ENCODE measurements at places on chromosomes 3 and 15.

- DNase-seq, result no peak
Observed at GRCh38 chr3:171068658-171069057, 42.1 kb upstream of the SLC2A2 start.

DNA sequence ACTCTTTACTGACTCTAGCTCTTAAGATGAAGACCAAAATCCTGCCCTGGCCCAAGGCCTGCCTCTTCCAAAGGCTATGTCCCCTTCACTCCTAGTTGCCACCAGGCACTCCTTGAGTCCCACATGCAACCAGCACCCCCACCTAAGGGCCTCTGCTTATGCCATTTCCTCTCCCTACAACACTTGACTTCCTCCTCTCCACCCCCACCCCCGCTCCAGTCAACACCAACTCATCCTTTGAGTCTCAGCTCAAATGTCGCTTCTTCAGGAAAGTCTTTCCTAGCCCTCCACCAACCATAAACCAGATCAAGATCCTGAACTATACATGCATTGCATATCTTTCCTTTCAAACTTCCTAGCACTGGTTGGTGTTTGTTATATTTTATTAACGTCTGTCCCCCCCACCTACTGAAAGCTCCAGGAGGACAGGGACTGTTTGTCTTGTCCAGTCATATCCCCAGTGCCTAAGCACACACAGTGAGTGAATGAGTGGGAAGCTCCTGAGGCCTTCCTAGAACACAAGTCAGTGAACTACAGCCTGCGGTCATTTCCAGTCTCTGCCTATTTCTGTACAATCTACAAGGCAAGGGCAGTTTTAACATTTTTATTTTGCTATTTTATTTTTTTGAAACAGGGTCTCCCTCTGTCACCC is 7.3 kb downstream of the TBC1D2B start:
- no peak for DNase-seq

DNA sequence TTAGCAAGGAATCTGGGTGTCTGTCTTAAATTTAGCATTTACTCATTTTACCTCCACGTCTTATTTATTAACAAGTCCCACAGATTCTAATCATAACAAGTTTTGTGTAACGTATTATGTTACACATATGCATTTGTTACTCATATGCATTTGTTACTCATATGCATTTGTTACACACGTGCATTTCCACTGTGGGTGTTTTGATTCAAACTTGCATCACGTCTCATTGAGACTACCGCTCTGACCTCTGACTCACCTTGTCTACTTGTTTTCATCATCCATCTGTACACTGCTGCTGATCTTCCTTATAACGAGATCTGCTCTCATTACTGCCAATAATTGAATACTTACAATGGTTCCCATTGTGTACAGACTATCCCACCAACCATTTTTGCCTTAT is 1141.4 kb downstream of the TBL1XR1 start:
- DNase-seq, result no peak

GRCh38 chr3:196842567-196843434 is 24.9 kb upstream of the SENP5 start:
- DNase-seq, result no peak

DNA sequence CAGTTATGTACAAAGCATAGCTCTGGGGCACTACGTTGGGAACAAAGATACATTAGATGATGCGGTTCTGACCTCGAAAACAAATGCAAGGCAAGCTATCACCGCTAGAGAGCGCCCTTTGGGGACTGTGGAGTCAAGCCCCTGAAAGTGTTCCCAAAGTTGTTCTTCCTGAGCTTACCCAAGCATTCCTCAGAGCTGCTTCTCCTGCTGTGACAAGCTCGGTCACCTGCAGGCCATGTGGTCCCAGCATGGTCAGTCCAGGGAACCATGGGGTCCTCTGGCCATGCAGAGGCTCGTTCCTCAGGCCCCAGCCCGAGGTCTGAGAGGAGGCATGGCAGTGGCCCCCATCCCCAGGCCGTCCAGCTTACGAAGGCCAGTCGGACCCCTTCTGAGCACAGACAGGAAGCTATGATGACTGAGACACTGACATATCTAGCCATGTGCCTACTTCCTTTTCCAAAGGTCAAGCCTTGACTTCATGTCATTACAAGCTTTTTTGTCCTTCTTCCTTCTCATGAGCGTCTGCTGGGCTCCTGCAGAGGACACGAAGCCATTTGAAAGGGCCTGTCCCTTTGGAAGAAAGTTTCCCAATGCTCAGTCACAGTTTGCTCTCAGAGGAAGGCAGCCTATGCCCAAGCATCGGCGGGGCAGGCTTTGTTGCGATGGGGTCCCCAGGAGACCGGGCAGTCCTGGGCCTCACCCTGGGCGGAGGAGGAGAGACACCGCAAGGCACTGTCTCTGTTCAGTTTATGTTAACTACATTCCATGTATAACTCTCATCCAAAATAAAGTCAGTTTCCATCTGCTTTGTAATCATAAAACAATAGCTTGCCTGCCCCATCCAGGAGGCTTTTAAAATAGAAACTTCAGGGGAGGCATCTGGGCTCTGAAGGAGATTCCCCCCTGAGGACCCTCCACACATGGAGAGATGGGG is 79.3 kb downstream of the ATP10A start:
- no peak for DNase-seq

- no peak for DNase-seq
Observed at GRCh38 chr3:14289590-14290461, 111.2 kb downstream of the LSM3 start.

GRCh38 chr3:108200024-108200423 is 22.2 kb downstream of the IFT57 start:
- DNase-seq, result no peak

DNA sequence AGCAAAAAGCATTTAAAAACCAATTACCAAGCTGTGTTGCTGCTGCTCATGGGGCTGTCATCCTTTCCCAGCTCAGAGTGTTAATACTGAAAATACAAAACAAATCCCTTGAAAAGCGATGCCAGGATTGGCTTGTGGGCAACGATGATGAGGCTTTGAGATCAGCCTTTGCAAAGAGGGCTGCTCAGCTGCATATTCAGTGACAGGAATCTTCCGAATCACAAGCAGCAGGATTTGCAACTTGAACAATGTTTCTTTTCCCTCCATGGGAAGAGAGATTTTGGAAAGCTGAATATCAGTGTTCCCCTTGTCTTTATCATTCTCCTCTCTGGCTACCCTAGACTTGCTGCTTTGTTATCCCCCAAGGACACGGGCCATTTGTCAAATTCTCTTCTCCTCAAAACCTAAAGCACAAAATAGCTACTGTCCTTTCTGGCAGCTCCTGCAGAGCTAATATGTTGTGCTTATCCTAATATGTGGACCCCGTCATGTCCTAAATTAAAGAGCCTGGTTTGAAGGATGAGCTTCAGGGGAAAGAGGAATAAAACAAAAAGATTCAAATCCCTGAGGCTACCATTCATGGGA is 375.8 kb downstream of the GAP43 start:
- no peak for DNase-seq

DNA sequence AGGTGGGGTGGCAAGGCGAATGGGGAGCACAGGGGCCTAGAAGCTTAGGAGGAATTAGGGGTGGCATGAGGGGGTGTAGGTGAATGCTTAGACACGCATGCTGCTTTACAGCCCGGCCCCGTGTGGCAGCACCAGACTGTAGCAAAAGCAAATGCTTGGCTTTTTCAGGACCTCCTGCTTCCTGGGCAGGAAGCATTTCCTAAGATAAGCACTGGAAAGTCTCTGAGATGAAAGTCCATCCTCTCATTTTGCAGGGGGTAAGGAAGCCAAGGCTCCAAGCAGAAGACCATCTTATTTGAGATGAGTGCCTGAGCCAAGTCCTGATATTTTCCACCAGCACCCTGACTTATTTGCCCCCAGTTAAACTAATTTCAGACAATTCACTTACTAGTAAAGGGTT is 12.9 kb downstream of the SSUH2 start:
- no peak for DNase-seq

- no peak for DNase-seq
Observed at GRCh38 chr3:195337747-195338146, 66.8 kb upstream of the XXYLT1 start.

DNA sequence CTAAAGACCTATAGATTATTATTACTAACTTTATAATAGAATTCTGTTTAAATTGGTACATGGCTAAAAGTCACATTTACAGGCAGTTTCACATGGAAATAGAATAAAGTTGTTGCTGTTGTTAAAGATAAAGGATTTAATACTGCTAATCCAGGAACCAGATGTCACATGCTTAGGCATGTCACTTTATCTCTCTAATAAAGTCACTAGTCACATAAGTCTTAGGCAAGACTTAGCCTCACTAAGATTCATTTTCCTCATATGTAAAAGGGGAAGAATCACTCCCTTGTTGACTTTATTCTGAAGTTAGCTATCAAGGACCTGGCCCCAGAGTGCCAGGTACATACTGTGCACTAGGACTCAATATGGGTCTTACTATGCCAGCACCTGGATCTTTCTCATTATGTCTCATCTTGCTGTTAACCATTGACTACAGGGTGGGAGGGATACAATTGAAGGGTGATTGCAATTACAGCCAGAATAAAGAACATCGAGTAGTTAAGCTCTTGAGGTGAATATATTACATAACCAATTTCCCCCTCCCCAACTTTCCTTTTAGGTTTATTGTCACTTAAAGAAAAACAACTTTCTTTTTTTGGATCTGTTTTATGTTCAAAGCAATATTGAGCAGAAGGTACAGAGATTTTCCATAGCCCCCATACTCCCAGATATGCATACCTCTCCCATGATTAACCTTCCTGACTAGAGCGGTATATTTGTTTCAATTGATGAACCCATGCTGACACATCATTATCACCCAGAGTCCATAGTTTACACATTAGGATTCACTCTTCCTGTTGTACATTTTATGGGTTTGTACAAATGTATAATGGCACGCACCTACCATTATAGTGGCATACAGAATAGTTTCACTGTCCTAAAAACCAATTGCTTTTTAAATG is 36.6 kb downstream of the LNP1 start:
- no peak for DNase-seq

DNA sequence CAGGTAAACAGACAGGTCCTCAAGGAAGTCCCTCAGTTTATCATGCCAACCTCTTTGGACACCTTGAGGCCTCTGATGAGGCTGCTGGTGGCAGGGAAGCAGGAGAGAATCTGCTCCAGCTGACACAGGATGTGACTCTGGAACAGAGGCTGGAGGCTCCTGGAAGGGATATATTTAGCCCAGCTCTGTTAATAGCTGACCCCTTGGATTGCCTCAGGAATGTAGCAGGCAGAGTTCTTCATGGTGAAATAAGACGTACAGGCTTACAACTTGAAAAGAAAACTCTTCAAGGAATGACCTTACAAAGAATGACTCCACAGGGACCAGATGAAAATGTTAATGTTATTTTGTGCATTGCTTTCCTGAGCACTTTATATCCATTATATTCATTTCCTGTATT is 90.5 kb downstream of the AQP9 start:
- DNase-seq, result no peak
